ENCODE measurements at places on chromosomes 2 and 18.

GRCh38 chr2:88852753-88853402 is 161.4 kb downstream of the RPIA start:
- no peak for DNase-seq

- DNase-seq: no peak
These were observed 194.4 kb upstream of the SPRED2 start for GRCh38 chr2:65626831-65627230.

DNA sequence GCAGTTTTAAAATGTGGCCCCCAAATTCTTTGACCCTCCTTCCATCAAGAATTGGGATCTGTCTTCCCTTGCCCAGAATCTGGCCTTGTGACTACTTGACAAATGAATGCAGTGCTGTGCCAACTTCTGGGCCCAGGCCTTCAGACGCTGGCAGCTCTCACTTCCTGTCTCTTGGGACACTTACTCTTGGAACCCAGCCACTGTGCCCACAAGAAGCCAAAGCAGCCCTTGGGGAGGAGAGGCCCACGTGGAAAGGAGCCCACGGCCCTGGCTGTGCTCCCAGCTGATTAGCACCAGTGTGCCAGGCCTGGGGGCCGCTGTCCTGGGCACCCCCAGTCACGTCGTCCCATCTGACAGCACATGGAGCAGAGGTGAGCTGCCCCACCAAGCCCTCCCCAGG is 56.6 kb downstream of the RPL37A start:
- DNase-seq: peak; percentile 67

DNA sequence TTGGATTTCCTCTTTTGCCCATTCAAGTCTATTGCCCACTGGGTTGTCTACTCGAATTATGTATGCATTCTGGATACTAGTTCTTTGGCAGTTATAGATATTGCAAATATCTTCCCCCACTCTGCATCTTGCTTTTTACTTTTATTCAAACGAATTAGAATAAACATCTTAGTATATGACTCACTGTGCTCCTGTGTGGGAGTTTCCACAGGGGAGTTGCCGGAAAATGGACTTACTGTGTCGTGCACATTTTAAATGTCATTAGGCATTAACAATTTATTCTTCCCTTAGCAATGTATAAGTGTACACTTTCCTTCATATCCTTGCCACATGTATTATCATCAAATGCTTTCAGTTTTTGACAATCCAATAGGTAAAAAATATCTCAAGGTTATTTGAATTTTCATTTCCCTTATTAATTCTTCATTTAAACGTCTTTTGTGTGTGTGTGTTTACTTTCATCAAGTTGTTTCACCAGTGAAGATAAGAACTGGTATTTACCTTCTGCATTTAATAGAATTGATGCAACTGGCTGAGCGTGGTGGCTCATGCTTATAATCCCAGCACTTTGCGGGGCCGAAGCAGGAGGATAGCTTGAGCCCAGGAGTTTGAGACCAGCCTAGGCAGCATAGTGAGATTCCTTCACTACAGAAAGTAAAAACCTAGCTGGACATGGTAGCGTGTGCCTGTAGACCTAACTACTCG is 4.6 kb upstream of the UGT1A5 start:
- no peak for DNase-seq

GRCh38 chr2:21650569-21650968 is 526.8 kb downstream of the TDRD15 start:
- DNase-seq: no peak

- DNase-seq: peak; percentile 50
These were observed 88.2 kb downstream of the PLB1 start for GRCh38 chr2:28583899-28584553.

- no peak for DNase-seq
These were observed 15.9 kb upstream of the CCDC85A start for GRCh38 chr2:56167616-56168562.

GRCh38 chr2:239202836-239203235 is 198.0 kb downstream of the HDAC4 start:
- no peak for DNase-seq

- DNase-seq: no peak
These were observed at the start of gene SERPINB13 for GRCh38 chr18:63586966-63587365. TSS of gene SERPINB13 (plus strand) at chr18:63587343. CDS start at chr18:63588668, 1,325 bp downstream.

DNA sequence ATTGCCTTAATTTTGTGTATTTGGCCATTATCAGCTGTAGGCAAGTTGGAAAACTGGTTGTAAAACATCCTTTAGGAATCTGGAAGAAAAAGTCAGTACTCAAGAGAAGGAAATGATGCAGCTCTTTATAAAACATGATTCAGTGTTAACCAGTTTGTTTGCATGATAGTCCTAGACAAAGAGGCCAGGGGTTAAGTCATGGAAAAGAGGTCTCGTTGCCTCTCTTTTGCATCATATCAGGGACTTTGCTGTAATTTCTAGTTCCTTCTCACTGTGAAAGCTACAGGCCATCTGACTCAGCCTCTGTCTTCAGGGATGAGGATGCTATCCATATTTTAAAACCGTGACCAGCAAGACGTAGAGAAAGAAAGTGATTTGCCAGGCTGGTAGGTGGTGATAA is 38.0 kb downstream of the NPAS2 start:
- no peak for DNase-seq

DNA sequence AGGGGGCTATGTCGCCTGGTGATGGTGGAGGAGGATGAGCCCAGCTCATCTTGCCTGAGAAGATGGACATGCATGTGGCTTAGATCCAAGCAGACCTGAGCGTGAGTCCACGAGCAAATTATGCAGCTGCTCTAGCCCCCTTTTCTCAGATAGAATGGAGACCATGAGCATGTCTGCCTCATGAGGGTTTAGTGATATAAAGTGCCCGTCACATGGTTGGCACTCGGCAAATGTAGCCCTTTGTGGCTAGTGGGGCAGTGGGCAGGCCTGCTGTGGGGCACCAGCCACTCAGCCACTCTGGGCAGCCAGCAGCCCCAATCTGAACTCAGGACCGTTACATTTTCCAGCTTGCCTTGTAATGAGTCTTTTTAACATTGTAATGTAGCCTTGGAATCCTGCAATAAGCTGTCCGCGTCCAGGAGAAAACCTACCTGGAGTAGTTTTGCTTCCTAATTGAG is 92.1 kb upstream of the HS6ST1 start:
- no peak for DNase-seq

- peak; percentile 56 for DNase-seq
These were observed 203.5 kb upstream of the TWIST2 start for GRCh38 chr2:238644095-238645081.

DNA sequence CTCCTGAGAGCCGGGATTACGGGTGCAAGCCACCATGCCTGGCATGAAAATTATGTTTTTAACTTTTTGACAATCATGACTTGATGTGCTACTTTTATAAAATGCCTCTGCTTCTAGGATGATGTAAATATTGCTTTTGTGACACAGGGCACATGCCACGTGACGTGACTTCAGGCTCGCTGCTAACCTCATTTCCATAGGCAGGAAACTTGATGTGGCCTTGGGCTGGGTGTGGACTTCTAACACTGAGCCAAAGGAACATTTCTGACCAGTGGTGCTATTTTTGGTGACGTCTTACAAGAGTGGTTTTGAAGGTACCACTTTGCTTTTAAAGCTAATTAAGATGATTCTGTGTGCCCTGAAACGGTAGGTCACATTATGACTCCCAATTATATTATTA is 34.2 kb upstream of the THOC1 start:
- DNase-seq: no peak

DNA sequence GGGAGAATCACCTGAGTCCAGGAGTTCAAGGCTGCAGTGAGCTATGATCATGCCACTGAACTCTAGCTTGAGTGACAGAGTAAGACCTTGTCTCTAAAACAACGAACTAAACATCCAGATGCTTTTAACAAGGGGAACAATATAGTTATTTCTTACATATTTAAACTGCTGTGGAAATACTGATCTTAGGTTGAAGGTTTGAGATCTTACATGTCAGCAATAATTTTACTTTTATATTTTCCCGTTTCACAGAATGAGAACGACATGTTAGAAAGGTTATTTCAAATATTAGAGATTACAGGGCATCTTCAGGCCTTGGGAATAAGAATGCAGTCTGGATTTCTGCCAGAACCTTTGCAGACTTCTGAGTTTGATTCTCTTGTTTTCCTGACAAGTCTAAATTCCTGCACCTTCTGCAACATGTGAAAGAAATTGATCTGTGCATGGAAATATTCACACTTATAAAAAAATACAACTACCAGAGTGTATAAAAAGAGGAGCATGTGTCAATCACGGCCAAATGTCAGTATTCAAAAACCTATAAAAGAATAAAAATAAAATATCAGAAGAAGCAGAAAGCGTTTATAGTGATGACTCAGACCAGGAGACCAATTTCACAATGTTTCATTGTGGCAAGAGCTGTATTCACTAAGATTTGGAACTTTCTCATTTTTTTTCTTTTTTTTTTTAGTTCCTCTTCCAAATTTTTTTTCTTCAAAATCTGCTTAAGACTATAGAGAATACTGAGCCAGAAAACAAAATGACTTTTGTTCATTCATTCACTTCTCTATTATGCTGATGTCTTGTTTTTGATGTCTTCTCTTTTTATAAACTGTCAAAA is 29.6 kb downstream of the COLEC12 start:
- DNase-seq: no peak

- DNase-seq: no peak
These were observed 141.0 kb downstream of the ARL4C start for GRCh38 chr2:234355808-234356365.

DNA sequence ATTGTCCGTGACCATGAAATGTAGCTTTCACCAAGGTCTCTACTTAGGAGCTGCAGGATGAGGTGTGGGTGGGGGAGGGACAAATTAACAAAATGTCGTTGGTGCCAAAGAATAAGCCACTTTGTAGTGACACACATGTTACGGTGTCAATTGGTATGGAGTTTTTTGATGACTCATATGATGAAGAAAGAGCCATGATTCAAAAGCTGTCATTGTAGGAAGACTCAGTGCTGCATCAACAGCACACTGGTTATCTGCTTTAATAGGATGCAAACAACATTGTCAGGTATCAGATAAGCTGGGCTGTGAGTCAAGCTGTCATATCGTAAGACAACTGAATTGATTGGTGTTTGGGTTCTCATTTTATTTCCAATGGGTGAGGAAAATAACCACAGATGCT is 36.6 kb upstream of the BOD1L2 start:
- no peak for DNase-seq

GRCh38 chr2:47838249-47838648 is 55.3 kb downstream of the MSH6 start:
- DNase-seq: no peak

DNA sequence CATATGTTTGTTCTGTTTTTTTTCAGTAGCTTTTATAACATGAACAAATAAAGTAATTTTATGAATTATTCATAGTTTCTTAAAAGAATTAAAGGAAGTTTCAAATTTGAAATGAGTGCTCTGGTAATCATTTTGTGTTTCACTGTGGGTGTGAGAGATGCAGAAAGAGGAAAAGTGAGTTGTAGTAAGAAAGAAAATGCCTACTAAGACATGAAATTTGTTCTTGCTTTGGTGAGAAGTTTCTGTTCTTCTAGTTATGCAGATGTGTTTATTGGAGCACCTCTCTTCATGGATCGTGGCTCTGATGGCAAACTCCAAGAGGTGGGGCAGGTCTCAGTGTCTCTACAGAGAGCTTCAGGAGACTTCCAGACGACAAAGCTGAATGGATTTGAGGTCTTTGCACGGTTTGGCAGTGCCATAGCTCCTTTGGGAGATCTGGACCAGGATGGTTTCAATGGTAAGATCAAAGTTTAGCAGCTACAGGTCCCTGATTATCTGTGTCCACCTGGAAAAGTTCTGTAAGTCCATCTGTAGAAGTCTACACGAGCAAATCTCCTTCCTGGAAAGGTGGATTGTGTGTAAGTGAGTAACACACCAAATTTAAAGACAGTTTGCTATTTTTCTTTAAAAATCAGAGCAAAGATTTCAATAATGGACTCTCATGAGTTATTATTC is 51.4 kb downstream of the ITGAV start:
- DNase-seq: no peak

DNA sequence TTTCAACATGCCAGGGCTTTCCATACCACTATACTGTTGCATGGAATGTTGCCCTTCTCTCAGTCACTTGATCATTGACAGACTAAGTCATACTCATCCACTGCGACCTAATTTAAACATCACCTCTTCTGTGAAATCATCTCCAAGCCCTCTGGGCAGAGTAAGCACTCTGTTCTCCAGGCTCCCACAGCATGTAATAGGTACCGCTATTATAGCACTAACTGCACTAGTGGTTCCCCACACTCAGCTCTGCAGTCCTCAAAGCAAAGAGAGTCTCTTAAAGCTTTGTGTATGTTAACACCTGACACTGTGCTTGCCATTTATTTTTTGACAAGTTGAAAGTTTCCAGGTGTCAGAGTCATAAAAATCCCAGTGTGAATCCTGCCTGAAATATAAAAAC is 947.2 kb downstream of the ERBB4 start:
- no peak for DNase-seq

DNA sequence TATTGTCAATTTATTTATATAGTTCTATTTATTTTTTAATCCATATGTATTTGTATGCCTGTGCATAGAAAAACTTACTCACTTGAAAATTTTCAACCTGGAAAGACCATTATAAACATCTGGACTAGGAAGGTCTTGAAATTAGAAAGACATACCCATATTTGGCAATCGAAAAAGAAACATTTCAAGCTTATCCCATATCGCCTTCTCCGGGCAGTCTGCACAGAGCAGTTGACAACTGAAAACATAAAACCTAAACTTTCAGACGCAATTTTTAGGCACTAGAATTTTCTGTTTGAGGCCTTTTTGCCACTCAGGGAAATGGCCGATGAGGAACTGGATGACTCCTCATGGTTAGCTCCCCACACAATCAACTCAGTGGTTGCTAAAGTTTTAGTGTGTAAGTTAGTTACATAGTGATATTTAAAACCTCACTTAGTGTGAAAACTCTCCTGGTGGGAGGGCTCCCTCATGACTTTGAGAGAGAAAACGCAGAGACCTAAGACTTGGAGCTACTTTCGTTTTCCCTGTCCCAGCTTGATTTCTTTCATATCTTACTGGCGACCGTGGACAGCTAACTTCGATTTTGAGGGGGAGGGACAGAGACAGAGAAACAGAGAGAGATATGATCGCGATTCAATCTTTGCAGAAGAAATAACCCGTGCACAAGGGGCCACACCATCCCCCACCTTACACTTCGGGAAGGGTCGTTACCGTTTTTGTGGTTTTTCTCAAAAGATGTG is 3.2 kb upstream of the HOXD12 start:
- DNase-seq: peak; percentile 57

DNA sequence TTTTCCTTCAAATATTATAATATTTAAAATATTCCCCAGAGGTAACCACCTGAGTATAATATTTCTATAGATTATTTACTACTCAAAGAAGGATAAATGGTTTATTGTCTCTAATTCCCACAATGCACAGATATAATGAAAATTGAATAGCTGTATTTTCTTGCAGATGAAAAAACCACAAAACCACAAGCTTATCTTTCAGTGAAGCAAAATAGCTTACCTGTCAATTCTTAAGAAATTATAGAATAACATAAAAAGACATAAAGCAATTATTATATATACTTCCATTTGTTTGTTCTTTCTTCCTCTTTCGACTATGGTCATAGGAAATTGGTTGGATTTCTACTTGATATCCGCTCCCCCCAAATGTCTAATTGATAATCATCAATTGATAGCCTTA is 98.8 kb downstream of the BARD1 start:
- DNase-seq: no peak

- no peak for DNase-seq
These were observed 221.8 kb downstream of the STK39 start for GRCh38 chr2:168025487-168026202.
